ENCODE measurements at places on chromosomes 12 and 14.

- DNase-seq: no peak
Measured at GRCh38 chr14:78673845-78674244, 503.7 kb downstream of the NRXN3 start.

GRCh38 chr12:109873653-109874052 lies 6.7 kb downstream of the GLTP start:
- DNase-seq: no peak

- no peak for DNase-seq
Measured at GRCh38 chr12:28620281-28620680, 430.0 kb downstream of the CCDC91 start.

GRCh38 chr14:83632375-83632774 lies 1897.6 kb upstream of the FLRT2 start:
- DNase-seq: no peak

DNA sequence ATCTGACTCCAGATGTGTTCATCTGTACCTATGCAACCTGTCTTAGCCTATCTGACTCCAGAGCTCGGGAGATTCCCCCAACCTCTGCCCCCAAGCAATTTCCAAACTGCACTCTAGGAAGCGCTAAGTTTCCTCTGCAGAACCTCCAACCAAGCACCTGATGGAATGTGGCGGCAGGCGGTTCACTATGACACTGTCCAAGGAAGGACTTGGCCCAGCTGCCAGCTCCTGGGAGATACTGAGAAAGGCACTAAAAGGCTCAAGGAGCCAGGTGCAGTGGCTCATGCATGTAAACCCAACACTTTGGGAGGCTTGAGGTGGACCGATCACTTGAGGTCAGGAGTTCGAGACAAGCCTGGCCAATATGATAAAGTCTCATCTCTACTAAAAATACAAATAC lies 244.0 kb downstream of the BCL11B start:
- DNase-seq: no peak

DNA sequence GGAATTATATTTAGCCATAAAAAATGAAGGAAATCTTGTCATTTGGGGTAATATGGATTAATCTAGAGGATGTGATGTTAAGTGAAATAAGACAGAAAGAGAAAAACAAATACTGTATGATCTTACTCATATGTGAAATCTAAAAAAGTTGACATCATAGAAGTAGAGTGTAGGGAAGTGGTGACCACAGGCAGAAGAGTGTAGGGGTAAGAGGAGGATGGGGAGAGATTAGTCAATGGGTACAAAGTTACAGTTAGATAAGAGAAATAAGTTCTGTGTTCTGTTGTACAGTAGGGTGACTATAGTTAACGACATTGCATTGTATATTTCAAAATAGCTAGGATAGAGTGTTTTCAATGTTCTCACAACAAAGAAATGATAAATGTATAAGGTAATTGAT lies 87.0 kb downstream of the TSHR start:
- no peak for DNase-seq

GRCh38 chr12:1835211-1836131 lies 15.1 kb downstream of the LRTM2 start:
- no peak for DNase-seq

- no peak for DNase-seq
Measured at GRCh38 chr12:29102741-29103140, 46.3 kb upstream of the FAR2 start.

DNA sequence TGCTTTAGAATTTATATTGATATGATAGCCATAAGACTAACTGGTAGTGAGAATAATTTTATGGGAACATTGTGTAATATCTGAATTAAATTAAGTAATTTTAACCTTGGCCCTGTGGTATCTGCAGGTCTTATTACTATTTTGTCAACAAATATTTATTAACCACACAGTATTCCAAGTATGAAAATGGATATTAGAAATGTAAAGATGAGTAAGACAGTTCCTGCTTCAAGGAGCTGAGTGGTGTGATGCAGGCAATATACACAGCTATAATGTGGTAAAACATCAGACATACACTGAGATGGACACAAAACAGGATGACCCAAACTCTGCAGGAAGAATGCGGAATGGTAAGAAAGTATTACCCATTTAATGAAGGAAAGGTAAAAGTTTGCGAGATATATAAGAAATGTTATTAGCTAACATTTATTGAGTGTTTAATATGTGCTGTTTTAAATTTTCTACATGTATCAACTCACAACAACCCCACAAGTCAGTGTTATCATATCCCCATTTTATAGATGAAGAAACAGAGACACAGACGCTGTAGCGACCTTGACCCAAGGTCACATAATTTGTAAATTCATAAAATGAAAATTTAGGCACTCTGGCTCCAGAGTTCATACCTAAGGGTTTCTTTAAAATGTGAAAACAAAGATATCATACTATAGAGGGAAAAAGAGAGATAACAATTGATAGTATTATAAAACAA lies 12.7 kb downstream of the ABCD2 start:
- DNase-seq: no peak

DNA sequence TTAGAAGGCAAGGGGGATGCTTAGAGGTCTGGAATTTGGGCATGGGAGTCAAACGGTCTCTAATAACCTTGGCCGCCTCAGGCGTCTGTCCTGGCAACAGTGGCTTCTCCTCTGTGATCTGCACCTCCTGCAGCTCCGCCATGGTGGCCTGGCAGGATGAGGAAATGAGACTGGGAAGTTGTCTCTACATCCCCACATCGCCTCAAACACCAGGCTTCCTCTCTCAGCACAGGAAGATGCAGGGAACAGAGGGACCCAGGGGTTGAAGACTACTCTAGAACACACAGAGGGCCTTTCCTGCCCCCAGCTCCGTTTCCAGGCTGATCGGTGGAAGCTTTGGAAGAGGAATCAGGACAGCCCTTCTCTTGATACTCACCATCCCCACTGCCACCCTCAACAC lies 1.7 kb downstream of the NDRG2 start:
- DNase-seq: no peak

DNA sequence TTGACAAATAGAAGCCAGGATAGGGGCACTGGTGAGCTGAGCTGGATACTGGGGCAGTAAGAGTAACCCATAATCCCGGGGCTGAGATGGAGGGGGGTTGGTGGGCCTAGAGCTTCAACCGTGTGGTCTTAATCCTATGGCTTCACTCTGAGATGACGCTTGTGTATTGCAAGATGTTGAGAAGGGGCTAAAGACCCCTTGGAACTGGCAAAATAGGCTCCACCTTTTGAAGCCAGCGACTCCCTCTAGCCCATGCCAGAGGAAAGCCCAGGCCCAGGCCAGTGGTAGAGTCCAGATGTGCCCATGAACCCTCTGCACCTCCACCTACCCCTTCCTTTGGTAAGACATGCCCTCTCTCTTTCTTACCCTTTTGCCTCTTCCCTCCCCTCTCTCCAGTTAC lies 4.6 kb downstream of the HOXC12 start:
- no peak for DNase-seq

- DNase-seq: no peak
Measured at GRCh38 chr14:98494582-98494981, 777.4 kb downstream of the BCL11B start.

DNA sequence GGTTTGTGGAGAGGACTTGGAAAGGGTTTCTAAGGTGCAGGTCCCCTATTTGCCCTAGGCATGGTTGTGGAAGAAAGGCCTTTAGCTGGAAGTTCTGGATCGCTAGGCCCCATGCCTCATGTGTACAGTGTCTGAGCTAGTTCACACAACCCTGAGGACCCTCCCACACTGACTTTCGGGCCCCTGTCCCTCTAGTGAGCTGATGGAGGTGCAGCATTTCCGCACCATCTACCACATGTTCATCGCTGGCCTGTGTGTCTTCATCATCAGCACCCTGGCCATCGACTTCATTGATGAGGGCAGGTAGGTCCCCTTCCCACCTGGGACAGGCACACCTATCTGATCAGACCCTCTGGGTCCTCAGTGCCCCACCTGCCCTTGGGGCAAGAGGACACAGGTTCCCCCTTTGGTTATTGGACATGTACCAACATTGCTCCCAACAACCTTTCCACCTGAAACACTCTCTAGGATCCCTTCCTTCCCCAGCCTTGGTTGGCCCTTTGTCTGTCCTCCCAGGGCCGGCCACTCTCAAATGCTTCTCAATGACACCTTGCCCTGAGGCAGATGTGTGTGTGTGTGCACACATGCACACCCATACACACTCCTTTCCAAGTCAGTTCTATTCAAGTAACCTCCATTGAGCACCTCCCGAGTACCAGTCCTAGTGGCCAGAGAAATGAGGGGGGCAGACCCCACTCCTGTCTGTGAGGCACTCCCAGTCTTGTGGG lies 2.6 kb downstream of the SOAT2 start:
- no peak for DNase-seq

DNA sequence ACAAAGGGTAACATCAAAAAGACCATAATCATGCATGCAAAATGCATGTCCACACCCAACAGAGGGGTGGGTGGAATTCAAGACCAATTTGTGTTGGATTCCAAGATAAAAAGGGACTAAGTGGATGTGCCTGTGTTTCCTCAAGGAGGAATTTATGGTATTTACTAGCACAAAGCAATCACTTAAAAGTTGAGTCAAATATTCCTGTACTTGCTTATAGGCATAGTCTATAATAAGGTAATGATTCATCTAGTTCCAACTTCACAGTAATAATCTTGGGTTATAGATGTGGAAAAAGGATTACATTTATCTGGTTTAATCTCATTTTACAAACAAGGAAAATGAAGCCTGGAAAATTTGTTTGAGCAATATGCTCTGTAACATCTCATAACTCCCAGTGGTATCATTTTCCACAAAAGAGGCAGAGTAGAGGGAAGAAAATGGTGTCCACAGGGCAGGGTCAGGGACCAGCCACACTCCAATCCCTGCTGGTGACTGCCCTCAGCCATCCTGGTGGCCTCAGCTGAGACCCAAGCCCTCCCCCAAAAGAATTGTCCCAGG lies 80.8 kb upstream of the REP15 start:
- DNase-seq: no peak

All from AG08396 (cell line).